Stimulated activated CD4-positive, alpha-beta T cell treated with anti-CD3 and anti-CD28 coated beads, Interleukin-2, amount 100 ng/mL, for 48 hours (primary cell): ENCODE measurements at places on chromosomes 1 and 21.

- no peak for DNase-seq
Measured at GRCh38 chr1:14738235-14738634, 139.8 kb downstream of the KAZN start.

GRCh38 chr1:149936170-149936991 lies at the start of gene MTMR11:
Gene MTMR11 (minus strand): TSS chr1:149936879. CDS start chr1:149936647, 232 bp downstream.
- no peak for DNase-seq

GRCh38 chr1:38488162-38488898 lies 371.2 kb downstream of the RRAGC start:
- DNase-seq = no peak

DNA sequence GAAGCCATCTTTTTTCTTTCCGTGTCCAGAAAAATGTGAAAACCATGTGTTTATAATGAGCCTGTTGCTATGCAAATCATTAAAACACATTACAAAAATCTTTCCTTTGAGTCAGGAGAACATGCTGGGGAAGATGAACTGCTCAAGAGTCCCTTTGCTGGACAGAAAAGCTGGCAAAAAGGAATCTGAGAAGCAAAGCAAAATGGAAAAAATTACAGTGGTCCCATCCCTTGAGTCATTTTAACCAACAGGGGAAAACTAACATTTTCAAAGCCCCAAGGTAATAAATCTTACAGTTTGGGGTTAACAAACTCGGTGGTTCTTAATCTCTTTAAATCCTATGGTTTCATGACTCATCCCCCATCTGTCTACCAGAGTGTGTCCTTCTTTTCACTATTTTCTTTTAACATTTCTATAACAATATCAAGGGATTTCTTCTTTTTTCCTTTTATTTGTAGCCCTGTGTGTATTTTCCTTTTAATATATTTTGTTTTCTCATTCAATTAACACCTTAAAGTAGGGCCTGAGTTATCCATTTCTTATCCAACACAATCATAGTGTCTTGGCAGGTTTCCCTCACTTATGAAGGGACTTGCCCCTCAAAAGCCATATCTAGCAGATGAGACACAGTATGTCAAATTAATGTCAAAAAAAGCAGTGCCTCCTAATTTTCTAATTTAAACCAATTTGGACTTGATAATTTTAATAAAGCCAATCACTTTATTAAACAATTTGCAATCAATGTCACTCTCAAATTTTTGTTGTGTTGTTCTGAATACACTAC lies 105.4 kb downstream of the PTPN14 start:
- no peak for DNase-seq

DNA sequence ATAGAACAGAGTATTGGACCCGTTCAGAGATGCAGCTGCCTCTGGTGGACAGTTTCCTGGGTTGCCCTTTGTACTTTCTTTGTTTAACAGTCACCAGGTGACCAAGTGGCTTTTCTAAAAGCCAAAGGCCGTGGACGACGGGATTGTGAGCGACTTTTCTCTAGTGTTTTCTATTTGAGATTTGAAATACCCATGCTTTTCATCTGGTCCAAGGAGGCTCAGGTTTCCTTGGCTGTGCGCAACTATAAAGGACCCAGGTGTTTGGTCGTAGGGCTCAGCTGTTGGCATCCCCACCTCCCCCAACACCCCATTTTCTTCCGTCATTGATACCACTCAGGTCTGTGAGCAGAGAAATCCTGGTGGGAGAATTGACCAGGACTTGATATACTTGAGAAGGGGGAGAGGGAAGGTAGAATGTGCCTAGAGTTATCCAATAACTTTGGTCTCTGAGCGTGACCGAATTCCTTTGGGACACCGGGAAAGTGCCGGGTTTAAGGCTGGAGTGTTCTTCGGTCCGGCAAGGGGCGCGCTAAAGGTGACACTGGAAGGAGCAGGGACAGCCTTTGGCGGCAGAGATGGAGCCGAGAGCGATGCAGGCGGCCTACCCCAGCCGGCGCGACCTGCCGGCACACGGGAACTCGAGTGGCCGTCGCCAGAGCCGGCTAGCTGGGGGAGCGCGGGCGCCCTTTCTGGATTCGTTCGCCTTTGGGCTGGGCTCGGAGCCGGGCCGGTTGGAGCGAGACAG lies 83.4 kb upstream of the BMP8A start:
- DNase-seq = no peak

- DNase-seq = no peak
Measured at GRCh38 chr21:36555199-36555800, 75.4 kb upstream of the CLDN14 start.

DNA sequence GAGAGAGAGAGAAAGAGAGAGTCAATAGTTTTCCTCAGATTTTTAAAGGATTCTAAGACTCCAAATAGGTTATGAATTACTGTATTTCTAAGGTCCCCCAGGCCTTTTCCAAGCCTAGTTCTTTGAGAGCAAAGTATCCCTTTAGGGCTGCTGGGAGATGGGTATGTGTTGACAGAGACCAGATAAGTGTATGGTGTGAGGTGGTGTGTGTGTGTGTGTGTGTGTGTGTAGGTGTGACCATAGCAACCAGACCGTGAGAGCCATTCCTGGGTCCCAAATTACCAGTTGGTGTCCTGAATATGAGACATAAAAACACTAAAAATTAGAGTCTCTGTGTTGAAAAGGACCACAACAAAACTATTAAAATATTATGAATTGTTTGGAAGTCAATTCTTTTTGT lies 41.7 kb upstream of the DNAJC6 start:
- no peak for DNase-seq

DNA sequence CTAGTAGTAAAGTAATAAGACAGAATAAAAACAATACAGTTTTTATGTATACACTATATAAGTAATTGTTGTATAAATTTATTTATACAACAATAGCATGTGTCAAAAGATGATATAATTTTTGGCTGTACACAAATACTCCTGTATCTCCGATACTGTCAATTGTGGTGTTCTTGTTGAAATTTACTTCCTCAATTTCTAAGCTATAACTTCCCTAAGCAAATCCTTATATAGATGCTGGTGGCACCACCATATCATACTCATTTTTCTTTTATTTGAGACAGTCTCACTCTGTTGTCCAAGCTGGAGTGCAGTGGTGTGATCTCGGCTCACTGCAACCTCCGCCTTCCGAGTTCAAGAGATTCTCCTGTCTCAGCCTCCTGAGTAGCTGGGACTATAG lies 141.0 kb upstream of the HP1BP3 start:
- no peak for DNase-seq

DNA sequence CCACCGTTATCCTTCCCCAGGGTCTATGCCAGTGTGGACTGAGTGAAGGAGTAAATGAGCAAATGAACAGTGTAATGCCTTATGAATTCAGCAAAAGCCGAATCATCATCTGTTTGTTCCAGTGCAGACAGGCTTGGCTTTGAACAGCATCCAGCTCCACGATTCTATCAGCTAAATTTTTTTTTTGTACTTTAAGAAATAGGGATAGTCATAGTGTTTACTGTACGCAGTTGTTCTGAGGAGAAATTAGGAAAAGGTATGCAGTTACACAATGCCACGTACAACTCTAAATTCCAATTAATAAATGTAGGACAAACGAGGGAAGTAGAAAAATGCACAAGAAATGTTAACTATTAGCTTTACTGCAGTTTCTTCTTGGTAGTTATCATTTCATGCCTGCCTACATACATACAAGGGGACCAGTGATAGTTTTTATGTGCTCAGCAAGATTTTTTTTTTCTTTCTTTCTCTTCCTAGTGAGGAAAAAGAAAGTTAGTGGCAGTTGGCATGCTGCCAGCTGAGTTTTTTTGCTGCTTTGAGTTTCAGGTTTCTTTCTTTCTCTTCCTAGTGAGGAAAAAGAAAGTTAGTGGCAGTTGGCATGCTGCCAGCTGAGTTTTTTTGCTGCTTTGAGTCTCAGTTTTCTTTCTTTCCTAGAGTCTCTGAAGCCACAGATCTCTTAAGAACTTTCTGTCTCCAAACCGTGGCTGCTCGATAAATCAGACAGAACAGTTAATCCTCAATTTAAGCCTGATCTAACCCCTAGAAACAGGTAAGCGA lies at the start of gene IFI44L:
TSS of gene IFI44L (plus strand) at position 646 of the 777 bp plus-strand sequence. CDS start 7,468 bp downstream, outside the sequence.
- DNase-seq = peak; percentile 44

- no peak for DNase-seq
Measured at GRCh38 chr1:222792744-222793143, 22.1 kb upstream of the DISP1 start.

DNA sequence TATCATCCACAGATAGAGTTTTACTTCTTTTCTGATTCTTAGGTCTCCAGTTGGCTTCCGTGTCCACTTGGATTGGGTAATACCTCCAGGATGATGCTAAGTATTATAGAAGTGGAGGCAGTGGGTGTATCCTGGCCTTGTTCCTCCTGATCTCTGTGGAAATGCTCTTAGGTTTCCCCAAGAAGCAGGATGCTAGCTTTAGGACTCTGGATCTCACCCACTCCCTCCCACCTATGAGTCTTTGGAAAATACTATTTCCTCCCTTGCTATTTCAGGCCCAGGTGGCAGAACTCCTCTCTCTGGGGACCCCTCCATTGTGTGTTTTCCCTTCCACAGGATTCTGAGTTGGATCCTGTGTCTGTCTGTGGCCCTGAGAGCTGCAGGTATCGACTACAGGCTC lies 86.7 kb downstream of the SIM2 start:
- no peak for DNase-seq

DNA sequence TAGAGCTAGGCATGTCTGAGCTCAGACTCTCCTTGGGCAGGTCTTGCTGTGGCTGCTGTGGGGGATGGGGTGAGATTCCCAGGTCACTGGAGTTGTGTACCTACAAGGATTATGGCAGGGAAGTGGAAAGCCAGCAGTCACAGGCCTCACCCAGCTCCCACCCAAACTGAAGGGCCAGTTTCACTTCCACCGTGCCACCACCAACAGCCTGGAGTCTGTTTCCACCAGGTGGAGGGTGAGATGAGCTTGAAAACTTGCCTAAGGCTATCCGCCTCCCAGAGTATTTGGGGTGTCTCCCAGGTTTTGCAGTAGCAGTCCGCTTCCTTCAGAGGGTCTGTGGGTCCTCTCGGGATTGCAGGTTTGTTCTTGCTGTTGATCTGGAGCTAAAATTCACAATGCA lies 327.7 kb downstream of the PTPRC start:
- DNase-seq = no peak

DNA sequence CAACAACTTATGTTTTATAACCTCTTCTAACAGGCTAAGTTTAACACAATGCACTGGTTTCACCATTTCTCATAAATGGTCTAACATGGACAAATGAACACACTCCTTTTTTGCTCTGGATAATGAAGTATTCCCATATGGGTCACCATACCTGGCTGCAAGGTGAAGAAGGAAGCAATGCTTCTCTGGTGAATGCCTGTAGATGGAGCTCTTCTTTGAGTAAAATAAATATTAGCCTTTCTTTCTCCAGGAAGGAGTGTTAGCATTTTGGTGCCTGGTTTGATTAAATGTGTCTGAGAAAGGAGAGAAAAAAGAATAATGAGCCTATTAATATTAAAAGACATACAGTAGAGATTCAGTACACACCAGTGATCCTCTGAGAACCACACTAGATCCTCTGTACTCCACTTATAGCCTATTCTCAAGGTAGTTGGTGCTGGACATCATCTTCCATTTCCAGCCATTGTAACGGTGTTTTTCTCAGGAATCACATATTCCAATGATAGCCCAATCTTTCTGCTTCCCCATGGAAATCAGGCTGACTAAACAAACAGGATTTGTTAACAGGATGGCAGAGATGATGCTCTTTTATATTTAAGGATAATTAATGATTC lies 17.6 kb downstream of the MTFR1L start:
- no peak for DNase-seq

DNA sequence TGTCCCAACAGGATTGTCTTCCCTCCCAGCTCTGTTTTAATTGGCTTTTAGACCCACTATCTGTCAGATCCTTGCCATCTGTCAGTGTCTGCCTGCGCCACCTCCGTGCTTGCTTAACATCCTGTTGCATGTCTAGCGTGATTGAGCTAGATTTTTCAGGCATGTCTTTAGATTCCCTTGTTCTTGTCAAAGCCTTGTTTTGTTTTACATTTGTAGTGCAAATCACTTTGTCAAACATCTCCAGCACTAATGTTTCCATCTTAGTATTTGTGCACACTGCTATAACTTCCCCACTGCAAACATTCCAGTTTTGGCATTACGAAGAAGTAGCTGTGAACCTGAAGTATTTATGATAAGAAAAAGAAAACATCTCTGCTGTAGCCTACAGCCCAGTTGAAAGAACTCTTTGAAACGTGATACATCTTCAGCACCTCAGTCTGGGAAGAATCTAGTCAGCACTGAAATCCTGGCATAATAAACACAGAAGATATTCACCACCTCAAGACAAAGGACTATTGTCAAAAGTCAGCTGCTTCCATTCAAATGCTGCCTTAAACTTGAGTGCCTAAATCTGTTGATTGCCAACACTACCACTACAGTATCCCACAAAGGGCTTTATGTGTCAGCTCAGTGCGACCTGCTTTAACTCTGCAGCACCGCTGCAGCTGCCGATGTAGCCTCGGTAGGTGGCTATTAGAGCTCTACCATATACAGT lies 105.0 kb downstream of the FNBP1L start:
- no peak for DNase-seq

DNA sequence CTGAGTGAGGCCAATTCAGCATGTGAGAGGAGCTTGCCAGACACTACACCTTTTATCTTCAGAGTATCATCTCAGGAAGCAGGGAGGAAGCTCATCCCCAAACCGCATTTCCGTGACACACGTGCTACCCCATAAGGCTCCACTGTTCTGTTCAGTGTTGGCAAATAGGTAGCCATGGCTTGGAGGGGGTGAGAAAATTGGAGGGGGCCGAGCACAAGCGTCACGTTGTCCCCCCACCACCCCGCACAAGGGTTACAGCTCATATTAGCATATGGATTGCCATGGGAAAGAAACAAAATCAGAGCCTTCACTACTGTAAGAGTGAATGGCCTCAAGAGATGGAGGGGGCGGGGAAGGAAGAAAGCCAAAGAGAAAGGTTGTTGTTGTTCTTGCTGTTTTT lies 46.7 kb downstream of the OLIG1 start:
- no peak for DNase-seq

DNA sequence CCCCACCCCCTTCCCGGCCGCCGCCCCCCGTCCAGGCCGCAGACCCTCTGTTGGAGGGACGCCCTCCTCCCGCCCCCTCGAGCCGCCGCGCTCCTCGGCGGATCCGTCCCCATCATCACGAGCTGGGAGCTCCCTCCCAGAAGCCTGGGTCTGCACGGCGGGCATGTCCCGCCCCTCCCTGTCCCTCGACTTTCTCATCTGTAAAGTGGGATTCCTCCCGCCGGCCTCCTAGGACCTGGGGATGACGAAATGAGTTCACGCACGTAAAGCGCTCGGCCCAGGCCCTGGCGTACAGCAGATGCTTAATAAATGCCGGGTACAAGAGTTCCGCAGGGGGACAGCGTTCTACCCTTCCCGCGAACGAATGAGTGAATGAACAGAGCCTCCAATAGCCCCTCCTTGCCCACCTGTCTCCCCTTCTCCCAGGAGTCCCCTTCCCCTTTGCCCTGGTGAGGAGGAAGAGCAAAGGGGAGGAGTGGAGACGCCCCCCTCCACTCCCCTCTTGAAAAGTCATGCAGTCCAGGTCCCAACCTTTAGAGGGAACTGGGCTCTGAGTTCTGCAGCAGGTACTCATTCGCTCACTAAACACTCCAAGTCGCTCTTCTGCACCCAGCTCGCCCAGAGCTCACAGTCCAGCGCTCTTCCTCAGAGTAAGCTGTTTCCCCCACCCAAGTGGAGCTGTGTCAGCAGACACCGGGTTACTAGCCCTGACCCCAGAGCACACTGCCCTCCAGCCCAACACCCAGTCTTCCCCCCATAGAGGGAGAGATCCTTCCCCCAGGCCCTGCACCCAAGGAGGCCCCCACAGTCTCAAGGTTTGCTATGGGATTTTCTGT lies 16.8 kb downstream of the RAP1GAP start:
- no peak for DNase-seq

- DNase-seq = no peak
Measured at GRCh38 chr1:57889676-57890320, 465.9 kb upstream of the DAB1 start.

- DNase-seq = no peak
Measured at GRCh38 chr1:170687621-170688020, 23.7 kb downstream of the PRRX1 start.
